Nasal cavity respiratory epithelium epithelial cell of viscerocranial mucosa (primary cell): ENCODE measurements at places on chromosomes 13 and 19. TPM values are rescaled to one million over a fixed set of nuclear protein-coding genes. Genes with fewer than 3 reads are reported as not detected.

Gene PPM1N
- total RNA-seq, result 1.1 and 1.4 TPM in 2 replicates

Gene SMIM44
- not detected in 2 replicates for total RNA-seq

Gene C13orf42
- not detected in 2 replicates for total RNA-seq

Gene LENG1
- total RNA-seq, result 4.6 and 9.9 TPM in 2 replicates

Gene ZNF791
- 12.3 and 20.9 TPM in 2 replicates for total RNA-seq

Gene KLC3
- total RNA-seq, result 60.3 and 96.0 TPM in 2 replicates

Gene CFD
- 4.4 and 6.4 TPM in 2 replicates for total RNA-seq

Gene ADAT3
- 1.4 and 3.3 TPM in 2 replicates for total RNA-seq

Gene MYADM
- total RNA-seq, result 2.4 and 13.2 TPM in 2 replicates
